ENCODE measurements at places on chromosomes 5 and 9. TPM values are rescaled to one million over a fixed set of nuclear protein-coding genes. Genes with fewer than 3 reads are reported as not detected.

The SHISAL2B gene
- not detected for total RNA-seq

The SPATA31A3 gene
- not detected for total RNA-seq

The RASGEF1C gene
- 0.10 TPM for total RNA-seq

The PCDHGA4 gene
- 0.13 TPM for total RNA-seq

The MYORG gene
- 6.9 TPM for total RNA-seq

Measured in A549 treated with AZD2906 at 1 μM for 4 hours (cell line).